ENCODE measurements at places on chromosomes 1 and 21. TPM values are rescaled to one million over a fixed set of nuclear protein-coding genes. Genes with fewer than 3 reads are reported as not detected.

C1orf159 gene
- total RNA-seq = 4.4 TPM

CRP gene
- not detected for total RNA-seq

DTL gene
- total RNA-seq = 31.8 TPM

FAM177B gene
- total RNA-seq = not detected

DARS2 gene
- total RNA-seq = 29.3 TPM

KCNE1 gene
- 0.19 TPM for total RNA-seq

All from regular cardiac myocyte (primary cell).